Glomerular endothelial cell (primary cell): ENCODE measurements at places on chromosomes 16 and 17. TPM values are rescaled to one million over a fixed set of nuclear protein-coding genes. Genes with fewer than 3 reads are reported as not detected.

Gene IRF8
- 0.63 and 1.5 TPM in 2 replicates for total RNA-seq

Gene CHD9
- 32.1 and 44.0 TPM in 2 replicates for total RNA-seq

Gene ARHGDIG
- 0.64 and 4.0 TPM in 2 replicates for total RNA-seq

Gene PSMB10
- 70.6 and 77.1 TPM in 2 replicates for total RNA-seq

Gene SSTR5
- not detected in 2 replicates for total RNA-seq
